SJCRH30 (cell line): ENCODE measurements at places on chromosomes 16 and 17. TPM values are rescaled to one million over a fixed set of nuclear protein-coding genes. Genes with fewer than 3 reads are reported as not detected.

DNA sequence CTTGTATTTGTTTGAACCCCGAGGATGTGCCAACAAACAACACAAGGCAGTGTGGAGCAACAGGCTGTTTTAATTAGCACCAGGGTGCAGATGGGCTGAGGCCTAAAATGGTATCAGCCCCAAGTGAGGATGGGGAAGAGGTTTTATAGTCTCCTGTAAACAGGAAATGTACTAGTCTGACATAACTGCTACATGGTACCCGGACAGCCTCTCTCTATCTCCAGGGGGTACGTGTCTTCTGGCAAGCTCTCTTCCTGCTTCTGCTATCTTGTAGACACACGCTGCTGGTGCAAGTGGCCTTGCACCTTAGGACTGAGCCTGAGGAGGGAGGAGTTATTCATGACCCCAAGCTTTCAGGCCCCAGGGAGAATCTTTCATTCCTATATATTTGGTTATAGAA is 2451.0 kb downstream of the TP53TG3F start:
- H3K27ac ChIP-seq, result no peak overlapping the region
- H3K4me3 ChIP-seq, result no peak overlapping the region
- DNase-seq, result no peak
- H3K4me1 ChIP-seq, result no peaks in the 10 kb centered on the region

DNA sequence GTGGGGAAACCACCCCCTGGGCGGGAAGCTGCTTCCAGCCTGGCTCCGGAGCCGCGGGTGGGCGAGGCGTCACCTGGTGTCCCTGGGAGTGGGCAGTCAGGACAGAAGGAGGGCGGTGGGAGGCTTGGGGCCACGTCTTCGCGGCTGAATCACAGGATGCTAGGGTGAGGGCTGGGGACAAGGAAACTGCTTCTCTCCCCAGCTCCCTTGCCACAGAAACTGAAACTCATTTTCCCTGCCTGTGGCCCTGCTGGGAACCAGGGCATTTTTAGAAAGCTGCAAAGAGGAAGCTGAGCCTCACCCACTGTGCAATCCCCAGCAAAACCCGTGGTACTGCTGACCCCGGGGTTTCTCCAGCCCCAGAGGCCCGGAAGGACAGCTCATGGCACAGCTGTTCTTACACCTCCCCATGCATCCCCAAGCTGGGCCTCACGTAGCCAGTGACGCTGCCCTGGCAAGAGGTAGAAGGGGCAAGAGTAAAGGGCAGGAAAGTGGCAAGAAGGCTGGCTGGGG is 8.2 kb downstream of the RHBDF2 start:
- peaks cover 35% of the 10 kb centered on the region for H3K4me1 ChIP-seq
- no peaks in the 10 kb centered on the region for H3K36me3 ChIP-seq
- peak overlapping the region; percentile 27 for H3K4me3 ChIP-seq
- no peaks in the 10 kb centered on the region for H3K27me3 ChIP-seq

Gene ELAC2
- total RNA-seq, result 187 and 208 TPM in 2 replicates

DNA sequence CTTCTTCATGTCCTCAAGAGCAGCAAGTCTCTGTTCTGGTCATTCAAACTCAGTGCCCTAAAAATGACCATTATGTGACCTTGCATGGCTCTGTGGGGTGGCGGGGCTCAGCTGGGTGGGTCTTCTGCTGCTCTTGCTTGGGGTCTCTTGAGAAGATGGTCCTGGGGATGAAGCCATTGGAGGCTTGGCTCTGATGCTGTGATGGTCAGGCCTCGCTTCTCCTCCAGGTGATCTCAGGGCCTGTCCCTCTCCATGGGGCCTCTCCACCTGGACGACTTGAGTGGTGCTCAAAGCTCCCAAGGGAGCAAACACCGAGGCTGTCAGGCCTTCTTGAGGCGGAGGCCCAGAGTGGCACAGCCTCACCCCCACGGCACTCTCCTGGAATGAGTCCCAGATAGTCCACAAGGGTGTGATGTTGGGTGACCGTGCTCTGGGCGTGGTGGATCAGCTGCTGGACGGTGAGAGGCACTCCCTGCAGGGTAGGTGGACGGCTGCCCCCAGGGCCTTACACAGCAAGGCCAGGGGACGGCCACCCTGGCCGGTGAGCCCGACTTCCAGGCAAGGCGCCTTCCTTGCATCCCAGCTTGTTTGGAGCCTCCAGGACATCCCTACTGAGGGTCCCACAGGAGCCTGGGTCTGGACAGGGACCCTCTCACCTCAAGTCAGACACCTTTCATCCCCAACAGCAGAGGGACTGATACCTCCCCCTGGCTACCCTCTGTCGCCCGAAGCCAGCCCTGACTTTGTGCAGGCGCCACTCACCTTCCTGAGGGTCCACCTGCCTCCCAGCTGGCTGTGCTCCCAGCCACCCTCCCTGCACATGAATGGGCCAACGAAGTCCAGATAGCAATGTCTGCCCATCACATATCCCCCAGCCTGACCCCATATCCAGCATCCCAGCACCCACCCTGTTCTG is 48.7 kb downstream of the USP22 start:
- peaks cover 8% of the 10 kb centered on the region for H3K36me3 ChIP-seq
- H3K27me3 ChIP-seq, result no peaks in the 10 kb centered on the region
- H3K4me3 ChIP-seq, result no peak overlapping the region
- H3K27ac ChIP-seq, result no peak overlapping the region

DNA sequence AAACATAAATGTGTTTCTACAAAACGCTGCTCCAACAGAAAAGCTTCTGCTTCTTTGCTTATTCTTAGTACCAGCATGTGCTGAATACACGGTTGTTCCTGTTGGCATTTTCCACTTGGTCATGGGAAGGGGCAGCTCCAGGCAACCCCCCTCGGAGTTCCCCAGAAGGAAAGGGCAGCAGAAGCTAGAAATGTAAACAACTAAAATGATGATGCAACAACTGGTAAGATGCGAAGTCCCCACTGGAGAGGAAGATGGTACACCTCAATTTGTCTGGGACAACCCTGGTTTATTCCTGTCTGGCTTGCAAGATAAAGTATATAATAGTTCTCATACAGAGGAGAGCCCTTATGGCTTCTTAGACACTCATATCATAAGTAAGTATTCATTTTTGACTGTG is 9.2 kb upstream of the CCL13 start:
- H3K36me3 ChIP-seq, result no peaks in the 10 kb centered on the region
- H3K27me3 ChIP-seq, result no peaks in the 10 kb centered on the region
- no peak for DNase-seq
- no peak overlapping the region for H3K4me3 ChIP-seq
- peaks cover 4% of the 10 kb centered on the region; the same call in 1 of the 2 replicates for H3K4me1 ChIP-seq

Gene EFCAB5
- 0.15 TPM in 1 of 2 replicates, not detected in the other for total RNA-seq

DNA sequence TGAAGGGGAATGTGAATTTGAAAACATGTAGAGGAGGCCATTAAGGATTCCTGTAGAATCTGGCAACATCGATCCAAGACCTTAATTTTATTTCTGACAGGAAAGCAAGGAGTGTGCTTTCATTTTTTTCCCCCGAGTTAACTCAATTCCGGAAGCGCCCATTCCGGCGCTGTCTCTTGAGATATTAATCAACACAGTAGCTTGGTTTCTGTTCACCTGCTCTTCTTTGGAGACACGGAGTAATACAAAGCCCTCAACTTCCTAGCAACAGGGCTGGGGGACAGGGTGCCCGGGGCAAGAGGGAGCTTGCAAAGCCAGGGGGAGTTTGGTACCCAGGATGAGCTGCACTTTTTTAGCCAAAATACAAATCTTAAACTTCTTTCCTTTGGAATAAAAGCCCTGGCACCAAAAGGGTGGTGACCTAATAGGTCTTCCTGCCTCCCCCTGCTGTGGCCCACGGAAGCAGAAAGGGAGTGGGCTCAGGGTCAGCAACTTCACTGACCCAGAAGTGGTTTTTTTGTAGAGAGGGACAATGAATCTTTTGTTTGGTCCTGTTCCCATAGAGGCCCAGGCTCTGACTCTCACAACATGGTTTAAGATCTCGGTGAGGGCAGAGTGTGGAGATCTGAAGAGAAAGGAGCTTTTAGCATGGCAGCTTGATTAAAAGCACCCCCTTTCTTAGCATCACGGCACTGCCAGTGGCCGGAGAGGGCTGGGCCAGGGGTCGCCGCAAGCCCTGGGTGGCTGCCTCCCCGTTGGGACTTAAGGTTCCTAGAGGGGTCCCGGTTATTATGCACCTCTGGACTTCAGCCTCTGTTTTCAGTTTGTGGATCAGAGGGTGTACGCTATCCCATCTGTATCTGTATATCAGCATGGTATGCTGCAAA is 207.3 kb downstream of the CCDC182 start:
- peak overlapping the region; percentile 48 for H3K27ac ChIP-seq
- no peak overlapping the region for H3K4me3 ChIP-seq
- peaks cover 28% of the 10 kb centered on the region for H3K4me1 ChIP-seq
- peak; percentile 53 for DNase-seq
- H3K27me3 ChIP-seq, result no peaks in the 10 kb centered on the region

GRCh38 chr16:68246666-68247065 is 1.5 kb downstream of the PLA2G15 start:
- no peaks in the 10 kb centered on the region for H3K4me1 ChIP-seq
- H3K27me3 ChIP-seq, result no peaks in the 10 kb centered on the region
- no peaks in the 10 kb centered on the region for H3K36me3 ChIP-seq
- no peak overlapping the region for H3K4me3 ChIP-seq

Gene CLEC10A
- not detected in 2 replicates for total RNA-seq

DNA sequence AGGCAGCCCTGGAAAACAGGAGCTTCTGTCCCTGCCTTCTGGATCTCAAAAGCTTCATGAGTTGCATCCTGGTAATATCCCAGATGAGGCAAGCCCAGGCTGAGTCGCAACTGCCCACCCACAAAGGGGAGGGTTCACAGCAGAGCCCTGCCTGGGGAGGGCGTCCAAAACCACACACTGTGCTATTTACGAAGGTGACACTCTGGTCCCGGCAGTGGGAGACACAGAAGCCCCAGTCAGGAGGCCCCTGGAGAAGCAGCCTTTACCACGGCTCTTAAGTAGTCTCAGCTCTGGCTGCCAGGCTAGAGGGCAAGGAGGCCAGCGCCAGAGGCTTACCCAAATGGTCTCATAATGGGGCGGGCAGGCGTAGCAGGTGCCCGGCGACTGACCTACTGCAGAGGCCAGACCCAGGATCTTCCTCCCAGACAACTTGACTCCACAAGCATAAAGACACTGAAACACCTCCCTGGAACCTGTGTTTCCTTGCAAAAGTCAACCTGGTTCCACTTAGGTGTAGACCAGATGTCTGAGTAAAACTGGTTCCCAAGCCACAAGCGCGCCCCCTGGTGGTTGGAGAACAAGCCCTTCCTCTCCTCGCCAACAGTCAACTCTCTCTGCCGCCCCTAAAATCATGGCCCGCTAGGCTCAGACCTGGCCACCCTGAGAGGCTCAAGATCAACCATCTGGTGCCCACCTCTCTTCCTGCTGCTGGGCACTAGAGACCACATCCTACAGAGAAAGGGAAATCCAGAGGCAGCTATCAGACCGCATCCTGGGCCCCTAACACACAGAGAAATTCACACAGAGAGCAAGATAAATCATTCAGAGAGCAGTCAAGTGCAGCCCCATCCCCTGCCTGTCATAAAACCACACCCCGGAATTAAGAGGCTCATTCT is 5.2 kb downstream of the AXIN2 start:
- 0 out of 2 replicates have a peak, but pooled peaks cover 2% of the 10 kb centered on the region for H3K36me3 ChIP-seq
- no peaks in the 10 kb centered on the region for H3K27me3 ChIP-seq
- H3K4me1 ChIP-seq, result no peaks in the 10 kb centered on the region
- no peak overlapping the region for H3K4me3 ChIP-seq
- DNase-seq, result peak; percentile 79
- H3K27ac ChIP-seq, result no peak overlapping the region

DNA sequence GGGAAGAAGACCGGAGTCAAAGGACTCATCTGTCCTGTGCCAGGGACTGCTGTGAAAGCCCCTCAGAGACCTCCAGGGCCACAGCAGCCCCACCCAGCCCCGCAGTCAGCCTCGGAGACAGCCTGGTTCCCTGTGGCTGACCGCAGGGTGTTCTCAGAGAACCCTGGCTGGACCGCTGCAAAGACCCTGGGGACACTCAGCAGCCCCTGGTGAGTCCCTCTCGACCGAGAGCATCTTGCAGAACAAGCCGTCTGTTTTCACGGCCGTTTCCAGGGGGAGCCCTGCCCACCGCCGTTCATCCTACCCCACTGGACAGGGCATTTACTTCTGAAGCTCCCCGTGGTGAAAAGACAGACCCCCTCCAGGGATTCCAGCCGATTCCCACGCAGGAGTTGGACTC is 10.3 kb downstream of the UBALD1 start:
- DNase-seq, result no peak
- no peaks in the 10 kb centered on the region for H3K36me3 ChIP-seq
- 0 out of 2 replicates have a peak, but pooled peaks cover 5% of the 10 kb centered on the region for H3K27me3 ChIP-seq

Gene CBX8
- 8.2 and 11.3 TPM in 2 replicates for total RNA-seq

Gene GLTPD2
- not detected in 2 replicates for total RNA-seq

- no peak overlapping the region for H3K4me3 ChIP-seq
- H3K4me1 ChIP-seq, result no peaks in the 10 kb centered on the region
- DNase-seq, result no peak
- H3K27ac ChIP-seq, result no peak overlapping the region
- H3K36me3 ChIP-seq, result no peaks in the 10 kb centered on the region
These were observed 24.5 kb upstream of the MILR1 start for GRCh38 chr17:64424324-64424849.

Gene SNAI3
- 0.47 and 0.56 TPM in 2 replicates for total RNA-seq

- no peaks in the 10 kb centered on the region for H3K27me3 ChIP-seq
- DNase-seq, result no peak
- H3K27ac ChIP-seq, result no peak overlapping the region; the same call in 1 of the 2 replicates
- peaks cover 3% of the 10 kb centered on the region; the same call in 1 of the 2 replicates for H3K36me3 ChIP-seq
- H3K4me3 ChIP-seq, result no peak overlapping the region
These were observed 24.4 kb downstream of the LASP1 start for GRCh38 chr17:38894276-38894675.

Gene PRKCB
- total RNA-seq, result not detected in 2 replicates

Gene MT4
- not detected in 2 replicates for total RNA-seq

Gene PPP1R27
- not detected in 2 replicates for total RNA-seq

DNA sequence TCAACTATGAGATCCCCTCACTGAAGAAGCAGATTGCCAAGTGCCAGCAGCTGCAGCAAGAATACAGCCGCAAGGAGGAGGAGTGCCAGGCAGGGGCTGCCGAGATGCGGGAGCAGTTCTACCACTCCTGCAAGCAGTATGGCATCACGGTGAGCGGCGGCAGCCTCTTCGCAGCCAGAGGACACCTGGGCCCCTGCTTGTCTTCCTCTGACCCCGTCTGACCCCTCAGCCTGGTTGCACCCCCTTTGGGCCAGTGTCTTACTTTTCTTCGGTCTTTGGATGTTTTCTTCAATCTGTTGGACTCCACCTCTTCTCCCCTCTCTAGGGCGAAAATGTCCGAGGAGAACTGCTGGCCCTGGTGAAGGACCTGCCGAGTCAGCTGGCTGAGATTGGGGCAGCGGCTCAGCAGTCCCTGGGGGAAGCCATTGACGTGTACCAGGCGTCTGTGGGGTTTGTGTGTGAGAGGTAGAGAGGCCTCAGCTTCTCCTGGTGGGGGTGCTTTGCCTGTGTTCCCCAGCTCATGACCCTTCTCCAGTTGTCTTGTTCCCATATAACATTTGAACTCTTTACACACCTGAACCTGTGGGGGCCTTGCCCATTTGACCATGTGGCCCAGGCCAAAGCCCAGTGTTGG is 4.4 kb downstream of the CDK5RAP3 start:
- H3K4me3 ChIP-seq, result no peak overlapping the region
- H3K36me3 ChIP-seq, result peaks cover 17% of the 10 kb centered on the region
- H3K27me3 ChIP-seq, result no peaks in the 10 kb centered on the region
- peaks cover 3% of the 10 kb centered on the region; the same call in 1 of the 2 replicates for H3K4me1 ChIP-seq
- DNase-seq, result no peak

Gene ERN2
- total RNA-seq, result not detected in 2 replicates

Gene RBFOX1
- 8.9 and 11.6 TPM in 2 replicates for total RNA-seq

Gene P3H4
- 15.7 and 16.9 TPM in 2 replicates for total RNA-seq

GRCh38 chr17:79970576-79971068 is 65.0 kb downstream of the TBC1D16 start:
- no peaks in the 10 kb centered on the region for H3K27me3 ChIP-seq
- H3K4me3 ChIP-seq, result no peak overlapping the region
- DNase-seq, result peak; percentile 54
- no peak overlapping the region for H3K27ac ChIP-seq
- no peaks in the 10 kb centered on the region for H3K4me1 ChIP-seq

- H3K27me3 ChIP-seq, result no peaks in the 10 kb centered on the region
- H3K4me1 ChIP-seq, result peaks cover 19% of the 10 kb centered on the region
- H3K27ac ChIP-seq, result peak within 1 kb of the TSS; percentile 100
- no peaks in the 10 kb centered on the region; the same call in 1 of the 2 replicates for H3K36me3 ChIP-seq
- DNase-seq, result peak; percentile 88
These were observed at the start of gene CHRNB1 for GRCh38 chr17:7444682-7445618. TSS of gene CHRNB1 (plus strand) at chr17:7445061. CDS start at chr17:7445128, 67 bp downstream.

Gene USH1G
- total RNA-seq, result 0.08 and 0.14 TPM in 2 replicates
